Calu3 (cell line): ENCODE measurements at places on chromosomes 7 and 10. TPM values are rescaled to one million over a fixed set of nuclear protein-coding genes. Genes with fewer than 3 reads are reported as not detected.

The CYP3A4 gene
- 0.15 TPM in 1 of 2 replicates, not detected in the other for total RNA-seq

The ANKIB1 gene
- total RNA-seq = 41.7 and 49.6 TPM in 2 replicates

The RHOBTB1 gene
- 9.8 and 10.2 TPM in 2 replicates for total RNA-seq

The CDC14C gene
- total RNA-seq = 0.24 TPM in 1 of 2 replicates, not detected in the other

The ZPBP gene
- total RNA-seq = not detected in 2 replicates

The OR13A1 gene
- total RNA-seq = not detected in 2 replicates

The CUL2 gene
- total RNA-seq = 35.6 and 37.1 TPM in 2 replicates

The GPR141 gene
- total RNA-seq = not detected in 2 replicates

The LEP gene
- not detected in 2 replicates for total RNA-seq

The VPS37D gene
- 0.94 and 1.3 TPM in 2 replicates for total RNA-seq

The FAM131B gene
- 0.19 and 1.2 TPM in 2 replicates for total RNA-seq

The SLC26A4 gene
- 0.09 TPM in 1 of 2 replicates, not detected in the other for total RNA-seq

The OR6V1 gene
- not detected in 2 replicates for total RNA-seq

The STK31 gene
- total RNA-seq = 1.7 and 2.1 TPM in 2 replicates

The CTAGE15 gene
- 2.3 and 3.6 TPM in 2 replicates for total RNA-seq

The PTF1A gene
- not detected in 2 replicates for total RNA-seq

The NAT16 gene
- total RNA-seq = not detected in 2 replicates

The SPAM1 gene
- total RNA-seq = not detected in 2 replicates

The NPTX2 gene
- not detected in 2 replicates for total RNA-seq

The OR2A12 gene
- not detected in 2 replicates for total RNA-seq

The THSD7A gene
- 5.9 and 8.3 TPM in 2 replicates for total RNA-seq

The SYT15B gene
- total RNA-seq = 0.21 and 0.24 TPM in 2 replicates

The CADPS2 gene
- total RNA-seq = 14.1 and 16.4 TPM in 2 replicates

The PDIA4 gene
- total RNA-seq = 332 and 351 TPM in 2 replicates

The CACNB2 gene
- not detected in 2 replicates for total RNA-seq

The PLXDC2 gene
- total RNA-seq = not detected in 2 replicates

The DOCK1 gene
- total RNA-seq = 29.1 and 34.2 TPM in 2 replicates

The PIP gene
- not detected in 2 replicates for total RNA-seq

The ACSM6 gene
- total RNA-seq = not detected in 2 replicates

The ANKRD30A gene
- total RNA-seq = 0.10 TPM in 1 of 2 replicates, not detected in the other

The PLAU gene
- total RNA-seq = 655 and 706 TPM in 2 replicates
